ENCODE measurements at places on chromosomes 12 and 14. TPM values are rescaled to one million over a fixed set of nuclear protein-coding genes. Genes with fewer than 3 reads are reported as not detected.

Gene MORN3
- total RNA-seq, result 0.62 TPM

Gene AACS
- total RNA-seq, result 67.6 TPM

Gene SLCO1C1
- total RNA-seq, result not detected

Gene FCF1
- total RNA-seq, result 33.2 TPM

Gene OLR1
- not detected for total RNA-seq

Gene RPS6KA5
- 3.2 TPM for total RNA-seq

Gene PZP
- not detected for total RNA-seq

Gene PRPF40B
- 12.4 TPM for total RNA-seq

Gene TMEM132D
- 2.0 TPM for total RNA-seq

Gene RNASE2
- not detected for total RNA-seq

Measured in uterine smooth muscle cell (primary cell).